CD4-positive, alpha-beta T cell treated with Interleukin-15 for 4 hours (primary cell): ENCODE measurements at places on chromosomes 11 and 22.

DNA sequence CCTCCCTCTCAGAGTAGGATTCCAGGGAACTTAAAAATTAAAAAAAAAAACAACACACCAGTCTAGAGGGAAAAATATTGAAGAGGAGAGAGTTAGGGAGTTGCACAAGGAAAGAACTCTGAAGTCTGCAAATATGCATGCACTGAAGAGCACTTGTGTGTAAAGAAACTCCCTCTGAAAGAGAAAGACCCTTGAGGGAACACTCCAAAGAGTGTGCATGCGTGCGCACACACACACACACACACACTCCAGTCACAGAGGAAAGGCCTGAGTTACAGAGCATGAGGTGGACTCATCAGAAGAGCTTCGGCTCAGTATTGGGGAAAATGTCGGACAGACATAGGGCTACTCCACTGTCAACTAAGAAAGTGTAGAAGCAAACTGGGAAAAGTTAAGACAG lies 30.1 kb downstream of the GGTLC2 start:
- no peak for DNase-seq

DNA sequence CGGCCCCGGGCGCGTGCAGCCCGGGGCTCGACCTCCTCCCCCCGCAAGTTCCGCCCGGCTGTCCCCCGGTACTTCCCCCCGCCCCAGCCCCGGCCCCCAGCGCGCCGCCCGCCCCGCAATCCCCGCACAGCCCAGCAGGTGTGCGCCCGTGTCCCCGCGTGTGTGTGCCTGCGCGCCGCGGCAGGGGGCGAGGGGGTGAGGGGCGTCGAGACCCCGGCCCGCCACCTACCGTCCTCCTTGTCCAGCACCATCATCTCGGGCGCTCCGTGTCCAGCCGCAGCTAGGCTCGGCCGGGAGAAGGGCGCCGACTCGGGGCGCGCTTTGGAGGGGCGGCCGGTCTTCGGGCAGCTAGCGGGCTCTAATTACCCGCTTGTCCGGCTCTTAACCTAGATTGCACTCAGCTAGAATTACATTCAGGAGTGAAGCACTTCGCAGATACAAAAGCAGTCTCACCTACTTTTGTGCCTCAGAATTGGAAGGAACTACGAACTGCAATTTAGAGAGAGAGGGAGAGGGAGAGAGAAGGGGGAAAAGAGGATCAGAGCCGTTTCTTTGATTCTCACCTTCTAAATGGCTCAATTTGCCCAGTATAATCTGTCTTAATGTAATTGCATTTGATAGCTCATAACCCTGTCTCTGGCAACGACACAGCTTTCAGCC lies 439 bp downstream of the LMO1 start:
- DNase-seq, result no peak

DNA sequence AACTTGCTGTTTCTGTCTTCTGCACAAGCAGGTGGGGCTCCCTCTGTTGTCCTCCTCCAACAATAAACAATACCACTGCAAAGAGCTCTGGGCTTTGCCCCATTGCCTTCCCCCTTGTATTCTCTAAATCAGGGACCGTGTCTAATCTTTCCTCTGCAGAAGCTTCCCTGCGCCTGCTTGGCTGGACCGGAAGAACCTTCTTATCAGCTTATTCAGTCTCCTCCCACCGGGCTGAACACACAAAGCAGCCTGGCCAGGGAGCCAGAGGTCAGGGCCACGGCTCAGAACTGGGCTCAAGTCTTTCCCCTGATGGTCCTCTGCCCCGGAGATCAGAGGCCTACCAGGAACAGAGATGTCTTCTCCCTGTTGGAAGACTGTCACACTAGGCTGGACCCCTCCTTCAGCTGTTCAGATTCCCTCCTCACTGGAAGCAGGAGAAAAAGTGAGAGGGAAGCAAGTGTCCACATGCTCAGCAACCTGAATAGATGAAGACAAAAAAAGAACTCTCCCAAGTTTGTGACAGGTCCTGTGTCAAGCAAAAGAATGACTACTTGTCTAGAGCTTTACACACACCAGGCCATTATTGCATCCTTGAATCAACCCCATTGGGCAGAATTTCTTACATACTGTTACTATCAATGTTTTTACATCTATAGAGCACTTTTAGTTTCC lies 63.7 kb downstream of the RAB30 start:
- DNase-seq, result no peak

DNA sequence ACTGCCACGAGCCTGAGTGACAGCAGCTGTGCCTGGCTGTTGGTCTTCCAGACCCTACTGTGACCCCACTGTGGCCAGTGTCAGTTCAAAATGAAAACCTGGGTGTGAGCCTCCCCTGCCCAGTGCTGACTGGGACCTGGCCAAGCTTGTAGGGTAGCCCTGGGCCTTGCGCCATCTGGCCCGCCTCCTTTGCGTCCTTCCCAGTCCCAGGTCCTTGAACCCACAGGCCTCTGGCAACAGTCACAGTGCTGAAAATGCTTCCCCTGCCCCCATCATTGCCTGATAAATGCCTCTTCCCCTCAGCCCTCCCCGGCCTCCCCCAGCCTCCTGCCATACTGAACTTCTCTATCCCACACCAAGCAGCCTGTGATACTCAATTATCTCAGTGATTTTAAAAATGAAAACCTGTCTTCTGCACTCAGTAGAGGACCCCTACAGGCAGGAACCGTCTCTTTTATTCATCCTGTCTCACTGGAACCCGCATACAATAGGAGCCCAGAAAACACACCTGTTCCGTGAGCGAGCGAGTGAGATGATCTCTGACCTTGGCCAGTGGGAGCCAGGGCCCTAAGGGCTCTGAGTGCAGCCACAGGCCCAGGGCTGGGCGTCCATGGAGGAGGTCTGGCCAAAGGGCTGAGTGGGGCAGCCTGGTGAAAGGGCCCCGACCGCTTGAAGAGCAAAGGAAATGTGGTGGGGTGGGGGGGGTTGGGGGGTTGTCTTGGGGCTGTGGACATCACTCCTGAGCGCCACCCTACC lies 49.7 kb upstream of the TTLL12 start:
- no peak for DNase-seq

DNA sequence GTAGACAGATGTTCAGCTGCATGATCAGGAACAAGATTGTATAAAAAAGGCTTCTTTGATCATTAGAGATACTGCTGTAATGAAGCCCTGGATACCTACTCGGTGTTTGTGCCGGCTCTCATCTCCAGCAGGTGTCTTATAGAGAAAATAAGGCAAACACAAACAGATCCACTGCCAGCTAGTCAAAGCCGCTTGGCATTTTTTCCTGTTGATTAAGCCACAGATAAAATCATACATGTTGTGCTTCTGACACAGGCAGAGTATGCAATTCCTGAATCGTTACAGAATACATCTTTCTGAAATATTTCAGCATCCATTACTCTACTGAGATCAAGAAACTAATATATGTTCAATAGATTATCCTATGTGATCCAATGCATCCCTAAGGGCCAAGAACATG lies 206.9 kb downstream of the CADM1 start:
- DNase-seq, result no peak

DNA sequence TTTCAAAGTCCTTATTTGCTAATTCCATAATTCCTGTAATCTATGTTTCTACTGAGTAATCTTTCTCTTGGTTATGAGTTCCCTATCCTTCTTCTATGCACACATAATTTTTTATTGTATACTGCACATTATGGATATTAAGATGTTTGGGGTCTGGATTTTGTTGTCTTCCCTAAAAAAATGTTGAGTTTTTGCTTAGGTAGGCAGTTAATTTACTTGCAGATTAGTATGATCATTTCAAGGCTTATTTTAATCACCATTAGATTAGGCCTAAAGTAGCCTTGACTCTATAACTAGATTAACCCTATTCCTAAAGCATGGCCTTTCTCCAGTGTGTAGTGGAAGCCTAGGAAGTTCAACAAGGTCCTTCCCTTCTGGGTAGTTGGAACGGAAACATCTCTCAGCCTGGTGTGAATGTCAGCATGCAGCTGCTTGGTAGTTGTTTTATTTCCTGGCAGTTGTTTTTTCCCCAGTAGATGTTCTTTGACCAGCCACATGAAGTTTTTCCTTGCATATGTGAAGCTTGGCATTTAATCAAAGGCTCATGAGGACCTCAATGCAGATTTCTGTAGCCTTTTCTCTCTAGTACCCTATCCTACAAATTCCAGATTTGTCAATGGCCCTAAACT lies 419.3 kb upstream of the NARS2 start:
- no peak for DNase-seq

DNA sequence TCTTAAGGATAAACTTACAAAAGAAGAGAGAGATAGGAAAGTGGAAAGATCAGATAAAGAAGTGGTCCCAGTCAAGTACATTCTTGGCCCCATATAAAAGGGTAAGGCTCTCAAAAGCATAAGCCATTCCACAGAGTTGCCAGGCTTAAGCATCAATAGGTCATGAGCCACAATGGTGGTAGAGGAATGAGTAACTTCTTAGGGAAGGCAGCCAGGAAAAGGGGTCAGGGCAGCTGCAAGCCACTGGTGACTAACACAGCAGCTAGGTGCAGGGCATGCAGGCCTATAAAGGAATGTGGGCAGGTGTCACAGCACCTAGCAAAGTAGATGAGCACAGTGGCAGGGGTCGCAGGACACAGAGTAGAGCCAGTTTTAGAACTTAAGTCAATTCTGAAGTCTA lies 302.6 kb upstream of the FAT3 start:
- no peak for DNase-seq

- no peak for DNase-seq
Observed at GRCh38 chr11:21631991-21632390, 560.9 kb upstream of the ANO5 start.

DNA sequence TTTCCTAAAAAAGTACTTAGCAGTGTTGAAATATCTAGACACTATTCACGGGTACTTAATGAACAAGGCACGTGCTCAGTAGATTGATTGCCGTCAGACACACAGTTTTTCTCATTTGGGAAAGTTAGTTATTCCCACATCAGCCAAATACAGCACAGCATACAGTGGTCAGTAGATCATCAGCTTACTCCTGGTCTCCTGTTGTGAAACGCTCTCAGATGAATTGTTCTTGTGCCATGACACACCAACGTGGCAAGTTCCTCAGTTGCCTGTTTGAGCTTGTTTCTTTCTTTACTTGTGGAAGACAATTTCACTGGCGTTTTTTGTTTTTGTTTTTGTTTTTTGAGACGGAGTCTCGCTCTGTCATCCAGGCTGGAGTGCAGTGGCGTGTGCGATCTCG lies 8.6 kb downstream of the TAB1 start:
- DNase-seq, result no peak

- no peak for DNase-seq
Observed at GRCh38 chr11:89147229-89147628, 30.4 kb upstream of the TYR start.

GRCh38 chr11:121385688-121386087 lies 66.4 kb upstream of the SORL1 start:
- DNase-seq, result no peak

GRCh38 chr11:88813233-88813915 lies 252.4 kb downstream of the GRM5 start:
- no peak for DNase-seq
